Vagina (tissue), 2 donors: ENCODE measurements at places on chromosomes 2 and 18.

GRCh38 chr18:3150274-3150673 lies 69.5 kb downstream of the MYOM1 start:
- DNase-seq = no peak

GRCh38 chr2:202018950-202019349 lies 14.7 kb upstream of the FZD7 start:
- DNase-seq = no peak

DNA sequence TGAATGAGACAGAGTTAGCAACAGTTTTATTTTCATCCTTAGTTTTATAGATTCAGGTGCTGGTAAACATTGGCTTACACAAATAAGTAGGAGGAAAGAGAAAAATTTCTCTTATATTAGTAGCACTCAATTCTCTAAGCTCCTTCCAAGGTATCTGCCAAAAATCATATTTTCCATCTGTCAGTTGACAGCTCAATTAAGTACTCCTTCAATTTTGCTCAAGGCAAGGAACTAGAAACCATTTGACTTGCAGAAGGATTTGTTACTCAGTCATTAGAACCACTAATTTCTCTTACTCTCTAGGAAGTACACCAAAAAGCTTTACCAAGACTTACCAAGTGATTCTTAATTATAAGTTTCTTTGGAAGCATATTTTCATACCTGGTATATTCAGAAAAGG lies 101.4 kb upstream of the ATP8B1 start:
- no peak for DNase-seq

DNA sequence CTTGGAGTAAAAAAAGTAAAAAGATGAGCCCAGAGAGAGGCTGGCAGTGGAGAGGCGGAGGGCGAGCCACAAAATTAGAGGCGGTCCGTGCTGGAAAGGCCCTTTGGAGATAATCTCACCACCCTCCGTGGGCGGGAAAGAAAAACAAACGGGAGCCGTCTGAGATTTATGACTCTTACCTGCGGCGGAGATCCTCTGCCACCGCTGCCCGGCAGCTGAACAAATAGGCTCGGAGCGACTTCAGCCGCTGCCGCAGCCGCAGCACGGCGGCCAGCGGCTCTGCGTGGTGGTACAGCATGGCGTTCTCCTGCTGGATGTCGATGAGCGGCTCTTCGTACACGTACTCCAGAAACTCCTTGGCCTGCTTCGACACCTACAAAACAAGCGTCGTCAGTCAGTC lies 94.6 kb downstream of the PLEKHM3 start:
- DNase-seq = no peak

DNA sequence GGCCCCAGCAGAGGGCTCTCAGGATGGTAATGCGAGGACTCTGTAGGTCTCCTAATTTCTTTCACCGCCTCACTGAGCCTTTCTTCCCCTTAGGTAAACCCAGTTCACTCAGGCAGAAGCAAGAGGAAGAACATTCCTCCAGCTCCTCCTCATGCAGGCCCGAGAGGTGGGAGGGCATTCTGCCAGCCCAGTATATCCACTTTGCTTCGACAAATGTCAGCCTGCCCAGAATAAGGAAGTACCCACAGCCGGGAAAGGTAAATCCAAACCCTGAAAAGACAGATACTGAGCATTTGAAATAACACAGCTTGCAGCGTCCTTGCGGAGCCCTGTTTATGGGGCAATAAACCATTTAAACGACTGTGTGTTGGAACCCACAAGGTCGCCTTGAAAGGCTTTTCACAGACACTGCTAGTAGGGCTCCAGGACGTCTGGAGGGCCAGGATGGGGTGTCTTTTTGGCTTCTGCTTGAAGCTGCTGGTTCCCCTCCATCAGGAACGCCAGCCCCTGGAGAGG lies 63.0 kb upstream of the STPG4 start:
- no peak for DNase-seq

DNA sequence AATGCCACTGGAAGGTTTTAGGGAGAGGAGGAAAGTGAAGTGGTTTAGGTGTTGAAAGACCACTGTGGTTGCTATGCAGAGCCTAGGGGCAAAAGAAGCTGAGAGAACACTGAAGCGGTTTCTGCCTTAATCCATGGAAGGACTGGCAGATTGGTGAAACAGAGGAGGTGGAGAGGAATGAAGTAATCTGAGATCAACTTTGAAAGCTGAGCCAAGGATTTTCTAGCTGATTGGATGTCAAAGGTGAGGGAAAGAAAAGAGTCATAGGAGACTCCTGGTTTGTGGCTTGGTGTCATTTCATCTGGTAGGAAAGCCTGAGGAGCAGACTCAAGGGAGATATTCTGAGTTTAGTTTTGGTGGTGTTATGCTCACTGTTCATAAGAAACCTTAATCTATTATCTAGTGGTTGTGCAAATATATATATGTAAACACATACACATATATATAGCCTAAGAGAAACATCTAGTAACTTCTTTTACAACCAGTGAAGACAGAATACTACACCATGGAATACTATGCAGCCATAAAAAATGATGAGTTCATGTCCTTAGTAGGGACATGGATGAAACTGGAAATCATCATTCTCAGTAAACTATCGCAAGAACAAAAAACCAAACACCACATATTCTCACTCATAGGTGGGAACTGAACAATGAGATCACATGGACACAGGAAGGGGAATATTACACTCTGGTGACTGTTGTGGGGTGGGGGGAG lies 134.1 kb upstream of the CREB1 start:
- no peak for DNase-seq

DNA sequence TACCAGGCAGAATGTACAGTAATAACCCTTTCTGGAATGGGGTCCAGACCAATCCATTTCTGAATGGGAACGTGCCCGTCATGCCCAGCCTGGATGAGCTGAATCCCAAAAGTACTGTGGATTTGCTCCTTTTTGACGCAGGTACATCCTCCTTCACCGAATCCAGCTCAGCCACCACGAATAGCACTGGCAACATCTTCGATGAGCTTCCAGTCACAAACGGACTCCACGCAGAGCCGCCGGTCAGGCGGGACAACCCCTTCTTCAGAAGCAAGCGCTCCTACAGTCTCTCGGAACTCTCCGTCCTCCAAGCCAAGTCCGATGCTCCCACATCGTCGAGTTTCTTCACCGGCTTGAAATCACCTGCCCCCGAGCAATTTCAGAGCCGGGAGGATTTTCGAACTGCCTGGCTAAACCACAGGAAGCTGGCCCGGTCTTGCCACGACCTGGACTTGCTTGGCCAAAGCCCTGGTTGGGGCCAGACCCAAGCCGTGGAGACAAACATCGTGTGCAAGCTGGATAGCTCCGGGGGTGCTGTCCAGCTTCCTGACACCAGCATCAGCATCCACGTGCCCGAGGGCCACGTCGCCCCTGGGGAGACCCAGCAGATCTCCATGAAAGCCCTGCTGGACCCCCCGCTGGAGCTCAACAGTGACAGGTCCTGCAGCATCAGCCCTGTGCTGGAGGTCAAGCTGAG lies 89.6 kb downstream of the SH3BP4 start:
- DNase-seq = no peak

- DNase-seq = no peak
These were observed 1195.7 kb upstream of the ZEB2 start for GRCh38 chr2:145715601-145716000.

DNA sequence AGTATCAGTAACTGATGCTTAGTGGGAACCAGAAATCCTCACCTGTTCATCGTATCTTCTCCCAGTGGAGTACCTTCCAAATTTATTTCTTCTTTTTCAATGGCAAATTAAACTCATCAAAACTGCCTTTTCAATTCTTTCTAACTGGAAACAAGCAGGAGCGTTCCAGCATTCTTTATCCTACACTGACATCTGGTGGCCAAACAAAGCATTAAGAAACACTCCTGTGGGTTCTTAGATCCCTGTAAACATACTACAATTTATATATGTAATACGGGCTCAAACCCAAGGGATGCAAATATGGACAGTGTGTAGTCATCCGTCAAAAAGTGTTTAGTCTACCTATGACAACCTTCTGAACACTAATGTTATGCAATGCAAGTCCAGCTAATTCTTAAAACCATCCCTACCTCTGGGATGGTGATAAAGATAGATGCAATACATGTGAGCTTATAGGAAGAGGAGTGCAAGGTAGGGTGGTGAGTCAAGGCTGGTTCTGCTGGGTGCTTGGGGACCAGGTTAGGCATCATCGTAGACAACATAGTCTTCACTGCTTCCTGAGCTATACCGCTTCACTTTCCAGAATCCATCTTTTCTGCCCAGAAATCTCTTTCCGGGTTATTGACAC lies 375.0 kb downstream of the CTNNA2 start:
- DNase-seq = no peak

DNA sequence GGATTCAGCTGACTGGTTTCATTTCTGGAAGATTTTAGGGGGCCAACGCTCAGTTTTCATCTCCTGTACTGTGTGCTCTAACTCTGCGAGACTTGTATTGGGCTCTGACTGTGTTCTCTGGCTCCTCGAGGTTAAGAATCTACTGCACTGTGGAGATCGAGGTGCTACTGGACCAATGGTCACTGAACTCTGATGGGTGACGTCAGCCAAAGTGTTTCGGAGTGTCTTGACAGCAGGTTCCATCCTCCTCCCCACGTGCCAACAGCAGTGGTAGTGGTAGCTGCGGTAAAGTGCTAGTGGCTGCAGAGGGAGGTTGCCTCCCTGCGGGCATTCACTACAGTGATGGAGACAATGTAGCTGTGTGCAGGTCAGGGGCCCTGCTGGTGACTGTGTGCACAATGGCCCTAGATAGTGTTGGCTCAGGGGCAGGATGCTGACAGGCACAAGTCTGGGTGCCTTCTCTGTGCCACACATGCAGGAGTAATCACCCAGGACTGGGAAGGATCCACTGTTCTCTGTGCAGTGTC lies 705.7 kb upstream of the DDX18 start:
- DNase-seq = no peak
